ENCODE measurements at places on chromosomes 7 and 10.

- no peak for DNase-seq
Measured at GRCh38 chr10:132115732-132116131, 50.0 kb downstream of the JAKMIP3 start.

DNA sequence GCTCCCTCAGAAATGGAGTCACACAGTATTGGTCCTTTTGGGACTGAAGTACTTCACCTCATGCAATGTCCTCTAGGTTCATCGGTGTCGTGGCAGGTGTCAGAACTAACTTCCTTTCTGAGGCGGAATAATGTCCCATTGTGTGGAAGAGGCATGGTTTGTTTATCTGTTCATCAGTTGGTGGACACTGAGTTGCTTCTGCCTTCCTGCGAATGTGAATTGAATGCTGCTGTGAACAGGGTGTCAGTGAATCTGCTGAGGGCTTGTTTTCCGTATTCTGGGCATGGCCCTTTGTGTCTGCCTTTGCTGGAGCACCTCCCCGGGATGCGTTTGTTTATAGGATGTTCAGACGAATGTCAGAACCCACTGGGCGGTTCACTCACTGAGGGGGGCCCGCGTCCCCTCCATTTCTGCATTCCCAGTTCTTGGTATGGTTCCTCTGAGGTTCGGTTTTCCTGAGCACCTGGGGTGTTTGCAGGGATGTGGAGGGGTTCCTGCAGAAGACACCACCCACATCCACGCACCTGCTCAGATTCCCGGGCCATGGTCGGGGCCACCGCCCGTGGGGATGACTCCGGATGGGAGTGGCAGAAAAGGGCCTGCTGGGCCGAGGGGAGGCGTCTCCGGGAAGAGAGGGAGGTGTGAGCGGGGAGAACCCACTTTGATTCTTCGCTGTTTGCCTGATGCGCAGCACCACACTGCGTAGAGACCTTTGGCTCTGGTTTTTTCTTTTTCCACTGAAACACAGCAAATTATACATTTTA, 33.1 kb downstream of the CHST12 start:
- DNase-seq = no peak

GRCh38 chr7:2986561-2986960, 57.1 kb downstream of the CARD11 start:
- no peak for DNase-seq

GRCh38 chr10:59068581-59069191, 107.8 kb upstream of the PHYHIPL start:
- no peak for DNase-seq

DNA sequence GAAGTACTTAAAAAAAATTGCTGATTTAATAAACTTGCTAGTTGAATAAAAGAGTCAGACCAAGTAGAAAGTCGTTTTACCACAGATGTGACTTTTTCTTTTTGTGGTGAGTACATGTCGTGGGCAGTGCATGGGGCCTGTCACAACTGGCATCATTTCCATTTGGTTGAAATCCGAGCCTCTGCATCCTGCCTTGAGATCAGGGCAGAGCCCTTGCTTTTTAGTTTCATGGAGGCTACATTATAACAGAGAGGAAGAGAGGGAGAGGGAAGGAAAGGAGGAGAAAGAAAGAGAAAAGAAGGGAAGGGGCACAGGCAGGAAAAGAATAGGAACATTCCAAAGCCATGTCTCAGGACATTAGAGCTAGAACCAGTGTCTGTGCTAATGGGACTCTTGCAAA, 20.4 kb upstream of the INSYN2A start:
- DNase-seq = no peak

DNA sequence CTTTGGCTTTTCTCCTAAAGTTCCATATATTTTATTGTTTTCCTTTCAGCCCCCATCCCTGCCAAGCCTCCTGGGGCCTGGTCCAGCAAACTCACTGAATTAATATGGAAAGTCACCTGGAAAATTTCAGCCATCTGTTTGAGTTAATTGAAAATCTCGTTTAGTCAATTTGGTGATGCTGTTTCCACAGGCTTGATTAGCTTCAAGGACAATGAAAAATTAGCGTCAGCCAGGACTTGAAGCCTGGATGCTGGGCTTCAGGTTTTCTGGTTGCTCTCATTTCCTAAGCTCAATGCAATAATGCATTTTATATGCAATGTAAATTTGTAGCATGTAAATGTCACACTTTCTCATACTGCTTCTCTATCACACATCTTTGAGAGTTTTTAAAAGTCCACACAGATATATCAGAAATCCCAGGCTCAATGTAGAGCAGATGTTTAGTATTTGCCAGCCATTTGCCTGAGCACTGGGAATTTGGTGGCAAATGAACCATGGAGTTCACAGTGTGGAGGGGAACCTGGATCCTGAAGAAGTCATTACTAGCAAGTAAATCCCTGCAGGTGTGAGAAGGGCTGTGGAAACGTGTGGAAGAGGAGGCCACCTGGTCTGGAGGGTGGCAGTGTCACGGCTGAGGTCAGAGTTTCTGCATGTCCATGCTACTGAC, 228.5 kb downstream of the PAXIP1 start:
- no peak for DNase-seq

Data from NCI-H524 treated with DMSO at 0.1 percent for 48 hours (cell line).